ENCODE measurements at places on chromosomes 13 and 19. TPM values are rescaled to one million over a fixed set of nuclear protein-coding genes. Genes with fewer than 3 reads are reported as not detected.

- no peak for DNase-seq
These were observed 25.3 kb upstream of the HOMER3 start for GRCh38 chr19:18966307-18966706.

- peak; percentile 48 for DNase-seq
These were observed 22.3 kb downstream of the TMEM161A start for GRCh38 chr19:19115954-19116353.

GRCh38 chr13:43773602-43774001, 13.2 kb downstream of the ENOX1 start:
- DNase-seq: no peak

GRCh38 chr13:21232599-21232998, 56.1 kb downstream of the MRPL57 start:
- DNase-seq: no peak

GRCh38 chr19:3054972-3055740, 7.1 kb downstream of the TLE5 start:
- DNase-seq: no peak

DNA sequence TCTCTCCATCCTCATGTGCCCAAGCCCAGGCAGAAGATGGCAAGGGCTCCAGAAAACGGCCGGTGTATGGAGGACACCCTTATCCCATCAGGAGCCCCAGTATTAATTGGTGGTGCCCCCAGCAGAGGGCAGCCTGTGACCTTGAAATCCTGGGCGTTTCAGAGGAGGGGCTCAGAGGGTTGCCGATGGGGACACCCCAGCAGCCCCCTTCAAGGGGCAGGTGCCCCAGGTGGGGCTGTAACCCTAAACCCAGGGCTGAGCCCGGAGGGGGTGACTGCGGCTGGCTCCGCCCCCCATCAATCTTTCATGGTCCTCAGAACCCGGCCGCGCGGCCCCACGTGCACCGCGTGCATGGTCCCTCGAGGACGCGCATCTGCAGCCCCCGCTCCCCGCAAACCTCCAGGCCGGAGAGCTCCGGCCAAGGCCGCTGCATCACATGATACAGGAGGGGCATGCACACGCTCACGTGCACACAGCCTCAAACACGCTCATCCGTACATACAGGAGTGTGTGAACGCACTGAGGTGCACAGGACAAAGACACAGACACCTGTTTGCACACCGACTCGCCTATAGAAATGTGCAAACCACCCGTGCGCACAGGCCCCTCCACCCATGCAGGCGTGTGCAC, 949 bp downstream of the RAB3A start:
- DNase-seq: peak; percentile 57

GRCh38 chr19:1254081-1254527, 5.7 kb downstream of the MIDN start:
- DNase-seq: peak; percentile 74

DNA sequence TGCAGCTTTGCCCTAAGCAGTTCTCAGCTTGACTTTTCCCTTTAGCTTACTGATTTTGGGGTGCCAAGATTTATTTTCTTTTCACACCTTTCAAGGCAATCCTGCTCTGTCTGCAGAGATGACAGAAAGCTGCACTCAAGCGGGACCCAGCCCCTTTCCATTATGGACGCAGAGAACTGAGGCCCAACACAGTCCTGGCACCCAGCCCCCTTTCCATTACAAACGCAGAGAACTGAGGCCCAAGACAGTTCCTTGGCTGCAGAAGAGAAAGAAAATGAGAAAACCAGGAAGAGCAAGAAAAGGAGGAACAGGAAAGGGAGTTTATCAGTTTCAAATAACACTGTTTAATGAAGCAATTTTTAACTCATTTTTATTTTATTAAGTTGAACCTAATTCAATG, 36.8 kb upstream of the ATP11A start:
- no peak for DNase-seq

- no peak for DNase-seq
These were observed 15.8 kb downstream of the GPR180 start for GRCh38 chr13:94617389-94618000.

GRCh38 chr13:77595166-77595810, 59.8 kb downstream of the SCEL start:
- DNase-seq: no peak

- no peak for DNase-seq
These were observed 296.5 kb downstream of the MZT1 start for GRCh38 chr13:72430923-72431322.

- peak; percentile 47 for DNase-seq
These were observed 569 bp upstream of the MCF2L start for GRCh38 chr13:112968380-112968909.

DNA sequence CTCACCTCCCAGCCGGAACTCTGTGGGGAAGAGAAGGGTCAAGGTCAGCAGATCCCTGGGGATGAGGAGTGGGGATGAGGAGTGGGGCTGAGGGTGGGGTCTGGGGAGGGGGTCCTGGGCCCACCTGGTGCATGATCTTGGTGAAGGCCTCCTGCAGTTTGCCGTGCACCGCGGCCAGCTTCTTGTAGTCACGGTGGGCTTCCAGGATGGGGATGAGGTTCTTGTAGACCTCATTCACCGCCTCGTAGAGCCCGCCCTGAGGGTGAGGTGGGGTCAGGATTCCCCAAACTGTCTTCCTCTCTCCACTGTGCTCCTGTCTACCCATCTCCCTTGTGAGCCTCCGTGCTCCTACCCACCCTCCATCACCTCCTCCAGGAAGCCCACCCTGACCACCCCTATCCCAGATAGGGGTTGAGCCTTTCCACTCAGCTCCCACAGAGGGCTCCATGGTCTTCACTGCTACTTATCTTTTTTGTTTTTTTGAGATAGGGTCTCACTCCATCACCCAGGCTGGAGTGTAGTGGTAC, 6.8 kb upstream of the KANK2 start:
- no peak for DNase-seq

- no peak for DNase-seq
These were observed 2.0 kb downstream of the ZFP36 start for GRCh38 chr19:39408392-39409207.

GRCh38 chr13:27036236-27036981, 135.2 kb downstream of the USP12 start:
- DNase-seq: no peak

- DNase-seq: no peak
These were observed 41.0 kb upstream of the SIAH3 start for GRCh38 chr13:45892513-45892912.

DNA sequence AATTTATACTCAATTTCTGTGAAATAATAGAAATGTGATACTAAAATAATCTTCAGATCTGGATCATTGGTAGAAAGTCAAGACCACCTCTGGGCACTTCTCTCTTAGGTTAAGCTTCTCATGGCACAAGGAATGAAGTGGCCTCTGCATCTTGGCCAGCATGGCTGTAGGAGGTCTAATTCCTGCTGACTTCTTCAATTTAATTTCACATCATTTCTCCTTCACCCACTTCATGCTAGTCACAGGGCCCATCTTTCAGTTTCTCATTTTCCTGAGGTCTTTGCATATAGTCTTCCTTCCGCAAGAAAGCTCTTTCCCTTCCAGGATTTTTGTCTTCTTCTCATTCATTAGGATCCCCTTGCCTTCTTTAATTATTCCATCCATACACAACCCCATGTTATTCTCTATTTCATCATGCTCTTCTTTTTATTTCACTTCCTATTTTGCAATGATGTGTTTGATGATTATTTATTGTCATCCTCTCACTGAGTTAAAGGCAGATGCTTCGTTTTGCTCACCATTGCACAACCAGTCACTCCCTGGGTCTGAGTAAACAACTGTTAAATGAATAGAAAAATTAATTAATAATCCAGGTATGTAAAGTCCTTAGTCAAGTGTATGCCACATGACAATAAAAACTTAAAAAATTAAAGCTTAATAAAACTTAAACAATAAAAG, 397.4 kb downstream of the SPRY2 start:
- no peak for DNase-seq

DNA sequence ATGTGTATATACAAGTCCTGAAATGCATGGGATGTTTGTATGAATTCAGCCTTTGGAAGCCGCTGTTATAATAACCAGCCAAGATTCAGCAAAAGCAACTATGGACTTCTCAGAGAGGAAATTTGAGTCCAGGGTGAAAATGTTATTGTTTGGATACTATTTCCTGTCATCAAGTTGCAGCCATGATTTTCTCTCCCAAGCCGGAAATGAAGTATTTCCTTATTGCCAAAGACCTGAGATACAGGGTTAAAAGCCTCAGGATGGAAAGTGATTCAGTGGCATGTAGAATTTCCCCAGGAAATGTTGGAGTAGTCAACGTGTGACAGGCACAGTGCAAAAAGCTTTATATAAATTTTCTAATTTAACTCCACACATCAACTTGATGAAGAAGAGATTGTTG, 133.9 kb downstream of the IRS2 start:
- no peak for DNase-seq

GRCh38 chr13:105921711-105922110, 613.8 kb downstream of the EFNB2 start:
- DNase-seq: no peak

GRCh38 chr13:46134961-46135522, 30.2 kb upstream of the CPB2 start:
- DNase-seq: no peak

DNA sequence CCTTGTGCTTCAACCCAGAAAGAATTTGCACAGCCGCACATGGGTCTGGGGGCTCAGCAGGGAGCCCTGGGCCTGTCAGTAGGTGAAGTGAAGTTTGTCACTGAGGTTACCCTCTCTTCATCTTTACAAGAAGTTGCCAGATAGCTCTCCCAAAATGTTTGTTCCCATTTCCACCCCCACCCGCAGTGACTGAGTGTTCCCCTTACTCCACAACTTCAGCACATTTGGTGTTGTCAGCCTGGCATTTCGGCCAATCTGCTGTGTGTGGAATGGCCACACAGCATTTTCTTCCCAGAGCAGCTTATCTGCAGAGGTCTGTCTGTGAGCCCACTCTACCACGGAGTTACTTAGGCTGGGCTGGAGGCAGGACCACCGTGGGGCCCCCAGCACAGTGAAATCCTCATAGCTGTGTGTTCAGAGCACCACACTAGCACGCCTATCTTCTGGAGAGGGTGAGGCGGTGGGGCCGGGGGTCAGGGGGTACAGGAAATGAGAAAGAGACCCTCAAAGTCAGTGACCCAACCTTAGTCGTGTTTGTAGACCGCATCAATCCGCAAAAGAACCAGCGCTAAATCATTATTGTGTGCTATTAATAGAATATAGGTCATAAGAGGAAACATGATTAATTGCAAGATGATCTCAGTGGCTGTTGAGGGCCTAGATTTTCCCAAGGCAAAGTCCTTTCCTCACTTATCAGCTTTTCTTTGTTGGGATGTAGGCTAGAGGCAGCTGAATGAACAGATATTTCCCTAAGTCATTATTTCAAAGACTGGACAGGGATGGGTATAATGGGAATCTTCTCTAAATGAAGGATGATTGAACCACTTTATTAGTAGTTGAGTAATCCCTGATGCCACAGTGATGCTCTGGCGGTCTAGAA, 116.0 kb downstream of the SIPA1L3 start:
- no peak for DNase-seq

DNA sequence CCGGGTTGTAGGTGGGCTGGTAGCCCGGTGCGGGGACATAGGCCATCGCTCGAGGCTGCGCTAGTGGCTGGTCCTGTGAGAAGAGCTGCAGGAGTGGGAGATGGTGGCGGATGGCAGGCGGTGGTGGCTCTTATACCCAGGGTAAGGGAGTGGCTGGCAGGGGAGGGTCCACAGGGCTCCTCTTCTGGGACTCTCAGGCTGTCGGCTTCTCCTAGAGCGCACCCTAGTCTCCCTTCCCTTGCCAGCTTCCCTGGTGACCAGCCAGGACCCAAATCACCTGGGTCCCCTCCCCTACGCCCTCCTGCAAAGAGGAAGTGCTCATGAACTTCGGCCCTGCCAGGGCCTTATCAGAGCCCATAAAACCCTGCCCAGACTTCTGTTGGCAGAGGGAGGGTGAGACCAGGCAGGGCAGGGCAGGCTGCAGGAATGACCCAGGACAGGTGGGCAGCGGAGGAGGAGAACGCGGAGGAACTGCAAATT, at the start of gene LGALS4:
Gene LGALS4, minus strand, starts transcription at position 105 of the 480 bp plus-strand sequence. Its CDS starts 59 bp downstream, at position 46.
- no peak for DNase-seq

GRCh38 chr13:96993634-96994016, 651 bp downstream of the OXGR1 start:
- DNase-seq: no peak

DNA sequence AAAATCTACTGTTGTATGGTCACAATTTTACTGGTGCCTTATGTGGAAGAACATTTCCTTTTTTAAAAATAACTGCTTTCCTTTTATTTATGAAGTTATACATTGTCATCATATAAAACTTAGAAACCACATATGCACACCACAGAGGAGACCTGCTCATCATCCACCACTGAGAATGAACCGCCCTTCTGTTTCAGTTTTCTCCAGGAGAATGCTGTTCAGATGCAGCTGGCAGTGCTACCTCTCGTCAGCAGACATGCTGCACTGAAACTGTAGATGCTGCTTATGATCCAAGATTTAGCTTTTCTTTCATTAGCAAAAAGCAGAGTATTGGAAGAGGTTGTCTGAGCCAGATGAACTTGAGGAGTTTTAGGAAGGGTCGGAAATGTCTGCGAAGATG, 10.1 kb downstream of the SLC25A15 start:
- DNase-seq: no peak

DNA sequence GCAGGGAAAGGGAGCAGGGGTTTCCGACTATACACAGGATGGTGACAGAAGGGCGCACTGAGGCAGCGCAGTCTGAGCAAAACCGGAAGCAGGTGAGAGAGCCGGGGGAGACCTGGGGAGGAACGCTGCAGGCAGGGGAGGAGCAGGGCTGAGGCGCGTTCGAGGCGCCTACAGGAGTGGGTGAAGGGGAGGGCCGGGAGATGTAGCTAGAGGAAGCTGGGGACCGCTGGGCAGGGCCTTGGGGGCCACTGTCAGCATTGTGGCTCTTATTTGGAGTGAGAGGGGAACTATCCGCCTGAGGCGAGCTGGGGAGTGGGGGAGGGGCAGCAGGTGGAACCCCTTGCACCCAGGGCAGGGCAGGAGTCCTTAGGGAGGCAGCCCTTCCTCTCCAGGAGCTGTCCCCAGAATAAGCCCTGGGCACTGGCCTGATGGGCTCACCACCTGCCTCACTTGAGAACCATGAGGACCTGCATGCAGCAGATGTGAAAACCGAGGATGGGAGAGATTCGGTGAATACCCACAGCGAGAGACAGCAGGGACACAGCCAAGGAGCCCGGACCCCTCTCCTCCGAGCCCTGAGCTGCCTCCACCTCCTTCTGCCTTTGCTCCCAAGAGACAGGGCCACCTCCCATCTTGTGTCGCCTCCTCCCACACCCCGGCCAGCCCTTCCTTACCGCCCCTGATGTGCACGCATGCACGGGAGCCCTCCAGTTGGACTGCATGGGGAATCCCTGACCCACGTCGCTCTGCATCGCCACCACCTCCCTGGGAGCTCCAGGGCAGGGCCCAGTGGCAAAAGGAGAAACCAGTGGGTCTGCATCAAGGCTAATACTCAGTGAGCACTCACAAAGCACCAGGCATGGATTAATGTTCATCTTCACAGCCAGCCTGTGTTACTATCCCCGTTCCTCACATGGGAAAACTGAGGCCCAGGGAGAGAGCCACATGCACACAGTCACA, 10.3 kb downstream of the AKT2 start:
- no peak for DNase-seq

- no peak for DNase-seq
These were observed 7.0 kb upstream of the PVR start for GRCh38 chr19:44636439-44637389.

The CEACAM3 gene
- not detected for total RNA-seq

The ZNF582 gene
- total RNA-seq: 11.3 TPM

The PRODH2 gene
- 0.99 TPM for total RNA-seq

The PCDH8 gene
- 1.5 TPM for total RNA-seq

The TMEM86B gene
- 13.4 TPM for total RNA-seq

The SHD gene
- total RNA-seq: 0.16 TPM

The LGALS14 gene
- total RNA-seq: not detected

The OR7D2 gene
- 0.79 TPM for total RNA-seq

The TMEM255B gene
- total RNA-seq: 6.9 TPM

The ZNF486 gene
- total RNA-seq: 5.1 TPM

The CDKN2D gene
- total RNA-seq: 30.6 TPM

The ZNF610 gene
- 11.1 TPM for total RNA-seq
